ENCODE measurements at places on chromosomes 13 and 19.

GRCh38 chr13:73998631-73999030, 135.6 kb downstream of the KLF12 start:
- no peak for DNase-seq

DNA sequence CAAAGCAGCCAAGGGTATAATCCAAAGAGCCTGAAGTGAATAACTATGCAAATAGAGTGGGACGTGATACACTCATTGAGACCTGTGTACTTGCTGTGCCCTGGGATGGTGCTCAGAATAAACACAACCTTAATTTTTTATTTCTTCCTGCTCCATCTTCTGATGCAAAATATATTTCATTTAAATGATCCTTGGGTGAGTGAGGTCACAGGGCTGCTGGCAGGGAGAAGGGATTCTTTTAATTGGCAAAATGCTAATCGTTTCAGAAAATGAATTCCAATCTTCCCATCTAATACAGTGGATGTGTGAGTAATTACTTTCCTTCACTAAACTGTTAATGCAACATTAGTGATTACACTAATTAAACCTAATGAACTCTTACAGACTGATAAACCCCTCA, 63.5 kb downstream of the SIAH3 start:
- DNase-seq, result no peak

DNA sequence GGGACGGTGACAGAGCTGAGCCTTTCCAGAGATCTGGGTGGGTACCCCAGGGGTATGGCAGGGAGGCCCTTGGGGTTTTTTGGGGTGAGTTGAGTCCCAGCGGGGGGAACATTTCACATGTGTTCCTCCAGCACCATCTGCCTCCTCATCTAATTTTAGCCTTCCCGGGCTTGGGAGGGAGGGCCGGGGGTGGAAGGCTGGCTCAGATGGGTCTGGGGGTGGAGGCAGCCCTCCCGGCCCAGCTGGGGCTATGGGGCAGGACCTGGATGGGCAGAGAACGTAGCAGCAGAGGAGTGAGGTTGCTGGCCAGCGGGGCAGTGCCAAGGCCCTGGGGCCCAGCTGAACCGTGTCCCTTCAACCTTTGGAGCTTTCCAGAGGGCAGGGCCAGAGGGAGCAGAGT, 23.5 kb downstream of the ADGRL1 start:
- DNase-seq, result no peak

DNA sequence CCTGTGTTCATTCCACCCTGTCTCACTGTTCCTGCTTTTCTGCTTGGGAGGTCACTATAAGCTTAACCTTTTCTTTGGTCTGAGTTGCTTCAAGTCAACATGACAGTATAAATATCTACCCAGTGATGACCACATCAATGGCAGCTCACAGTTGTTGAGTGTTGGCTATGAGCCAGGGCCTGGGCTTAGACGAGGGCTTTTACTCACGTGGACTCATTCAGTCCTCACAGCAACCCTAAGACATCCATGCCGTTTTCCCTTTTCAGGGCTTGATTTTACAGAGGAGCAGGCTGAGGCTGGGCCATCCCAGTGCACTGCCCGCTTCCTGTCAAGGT, 10.2 kb upstream of the CCDC97 start:
- DNase-seq, result no peak

DNA sequence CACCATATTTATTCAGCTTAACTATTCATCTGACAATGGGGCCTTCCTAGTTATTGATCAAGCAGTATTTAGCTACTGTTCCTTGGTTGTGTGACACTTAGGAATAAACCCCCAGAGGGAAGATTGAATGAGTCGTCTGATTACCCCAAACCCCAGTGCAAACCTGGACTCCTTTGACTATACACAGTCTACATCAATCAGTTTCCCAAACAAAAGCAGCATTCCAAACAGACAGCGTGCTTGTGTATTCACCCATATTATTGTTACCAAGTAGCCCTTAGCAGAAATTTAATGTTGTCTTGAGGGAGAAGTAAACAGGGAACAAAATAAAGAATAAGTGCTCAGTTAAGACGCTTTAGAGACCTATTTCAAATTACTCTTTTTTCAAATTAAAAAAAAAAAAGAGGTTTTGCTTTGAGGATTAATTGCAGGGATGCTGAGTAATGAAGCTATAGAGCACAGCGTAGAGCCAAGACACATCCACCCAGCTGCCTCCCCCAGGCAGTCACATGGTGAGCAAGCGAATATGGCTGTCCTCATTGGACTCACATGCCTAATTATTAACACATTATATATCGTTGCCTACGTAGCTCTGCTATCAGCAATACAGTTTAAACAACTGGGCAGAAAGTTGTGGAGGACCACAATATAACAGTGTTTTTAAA, 14.7 kb upstream of the B3GLCT start:
- DNase-seq, result no peak

DNA sequence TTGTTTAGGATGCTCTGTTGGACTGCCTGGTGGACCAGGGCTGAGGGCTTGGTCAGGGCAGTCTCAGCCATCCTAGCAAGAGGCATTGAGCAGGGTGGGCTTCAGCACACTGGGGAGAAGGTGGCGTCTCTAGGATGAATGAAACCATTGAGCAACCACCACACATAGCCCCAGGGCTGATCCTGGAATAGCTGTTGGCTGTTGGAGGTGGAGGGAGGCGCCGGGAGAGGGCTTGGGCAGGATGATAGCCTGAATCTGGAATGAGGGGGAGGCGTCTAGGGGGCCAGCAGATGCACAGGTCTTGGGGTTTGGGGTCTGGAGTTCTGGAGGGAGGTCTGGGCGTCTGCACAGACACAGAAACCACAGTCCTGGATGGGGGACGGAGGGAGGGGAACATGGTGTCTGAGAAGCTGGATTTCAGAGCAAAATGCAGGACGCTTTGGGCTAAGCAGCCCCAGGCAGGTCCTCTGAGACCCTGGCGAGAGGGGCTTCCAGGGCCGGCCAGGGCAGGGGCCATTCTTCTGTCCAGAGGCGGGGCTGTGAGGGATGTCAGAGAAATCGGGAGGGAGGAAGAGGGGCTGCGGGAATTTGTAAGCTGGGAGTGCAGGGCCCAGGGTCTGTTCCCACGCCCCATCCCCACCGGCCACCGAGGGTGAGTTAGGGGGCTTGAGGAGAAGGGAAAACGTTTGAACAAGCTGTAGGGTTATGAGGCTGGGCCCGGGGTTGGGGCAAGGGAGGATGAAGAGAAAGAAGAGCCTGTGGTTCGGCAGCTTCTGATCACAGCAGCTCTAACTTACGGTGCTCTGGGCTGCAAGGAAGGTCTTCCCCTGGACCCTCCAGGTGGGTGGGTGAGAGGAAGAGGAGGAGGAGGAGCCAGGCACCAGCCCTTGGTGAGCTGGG, 5.2 kb downstream of the TRAPPC5 start:
- no peak for DNase-seq

- peak; percentile 68 for DNase-seq
These were observed at the start of gene CD70 for GRCh38 chr19:6590827-6591319. Gene CD70 (minus strand): TSS chr19:6591150. CDS start chr19:6591002, 148 bp downstream.

- no peak for DNase-seq
These were observed 213.2 kb downstream of the ATP8A2 start for GRCh38 chr13:25585000-25585399.

GRCh38 chr13:28412981-28413380, 81.9 kb downstream of the FLT1 start:
- no peak for DNase-seq

- no peak for DNase-seq
These were observed at the start of gene RTBDN for GRCh38 chr19:12834566-12834943. Gene RTBDN (minus strand): TSS chr19:12834579. CDS start chr19:12829979, 4,600 bp downstream.

DNA sequence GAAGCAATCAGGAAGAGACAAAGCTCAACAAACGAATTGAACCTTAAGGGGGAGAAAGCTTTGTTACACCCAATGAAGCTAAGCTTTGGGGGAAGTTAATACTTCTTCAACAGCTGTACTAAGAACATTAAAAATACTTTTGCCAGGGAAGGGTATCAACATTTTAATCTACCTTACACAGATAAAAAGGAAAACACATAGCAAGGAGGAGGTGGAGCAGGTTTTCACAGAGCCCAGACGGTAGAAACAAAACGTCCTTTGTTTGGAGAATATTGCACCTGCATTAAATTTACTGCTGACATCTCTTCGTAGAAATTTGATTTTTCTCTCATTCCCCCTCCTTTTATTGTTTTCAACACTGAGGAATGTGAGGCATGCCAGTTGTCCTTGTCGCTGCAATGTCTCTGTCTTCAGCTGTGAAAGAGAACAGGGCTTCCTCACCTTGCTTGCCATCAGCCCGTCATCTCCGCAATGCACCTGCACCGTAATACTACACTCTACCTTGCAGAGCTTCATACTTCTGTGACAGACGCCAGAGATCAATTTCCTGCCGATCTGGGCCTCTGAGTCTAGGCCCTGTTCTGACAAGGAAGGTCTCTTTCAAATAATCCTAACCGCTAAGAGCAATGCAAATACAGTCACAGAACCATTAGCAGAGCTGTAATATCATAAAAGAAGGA, 270.8 kb downstream of the SPRY2 start:
- DNase-seq, result no peak

- DNase-seq, result no peak
These were observed 1.6 kb downstream of the ADGRE3 start for GRCh38 chr19:14673088-14673487.

GRCh38 chr13:99857738-99858137, 113.8 kb downstream of the ZIC5 start:
- no peak for DNase-seq

- no peak for DNase-seq
These were observed 5.5 kb upstream of the TYROBP start for GRCh38 chr19:35913589-35913988.

DNA sequence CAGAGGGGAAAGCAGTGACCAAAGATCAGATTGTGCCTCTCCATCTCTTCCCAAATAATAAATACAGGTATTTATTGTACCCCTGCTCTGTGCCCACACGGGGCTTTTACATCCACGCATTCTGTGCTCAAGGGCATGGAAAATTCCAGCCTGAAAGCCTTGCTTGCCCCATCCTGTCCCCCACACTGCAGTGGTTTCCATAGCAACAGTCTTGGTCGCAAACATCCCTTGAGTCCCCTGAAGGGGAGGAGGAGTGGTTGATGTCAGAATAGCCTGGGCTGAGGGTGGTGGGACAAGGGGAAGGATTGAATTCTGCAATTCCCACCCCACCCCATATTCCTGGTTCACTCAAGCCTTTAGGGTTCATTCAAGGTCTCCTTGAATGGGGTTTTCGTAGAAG, 41.0 kb upstream of the USP29 start:
- DNase-seq, result no peak

Data from HTR-8/SVneo (cell line).